ENCODE measurements at places on chromosomes 6 and 20. TPM values are rescaled to one million over a fixed set of nuclear protein-coding genes. Genes with fewer than 3 reads are reported as not detected.

Gene TREM1
- 9.8 TPM for total RNA-seq

Gene SPATA25
- 2.8 TPM for total RNA-seq

Gene MYCT1
- total RNA-seq, result 20.6 TPM

Gene VEGFA
- 155 TPM for total RNA-seq

Gene GNAS-AS1
- 1.5 TPM for total RNA-seq

Gene WFDC5
- total RNA-seq, result not detected

- DNase-seq, result no peak
Observed at GRCh38 chr20:51354191-51354768, 188.2 kb downstream of the NFATC2 start.

- no peak for DNase-seq
Observed at GRCh38 chr6:147569788-147570187, 61.3 kb downstream of the SAMD5 start.

DNA sequence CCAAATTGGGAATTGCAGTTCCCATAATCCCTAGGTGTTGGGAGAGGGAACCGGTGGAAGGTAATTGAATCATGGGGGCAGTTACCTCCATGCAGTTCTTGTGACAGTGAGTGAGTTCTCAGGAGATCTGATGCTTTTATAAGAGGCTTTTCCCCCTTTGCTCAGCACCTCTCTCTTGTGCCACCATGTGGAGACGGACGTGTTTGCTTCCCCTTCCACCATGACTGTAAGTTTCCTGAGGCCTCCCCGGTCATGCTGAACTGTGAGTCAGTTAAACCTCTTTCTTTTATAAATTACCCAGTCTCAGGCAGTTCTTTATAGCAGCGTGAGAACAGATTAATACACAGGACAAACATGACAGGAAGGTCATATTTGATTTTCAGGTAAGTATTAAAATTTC is 25.3 kb upstream of the HECA start:
- DNase-seq, result no peak

- DNase-seq, result no peak
Observed at GRCh38 chr6:73985891-73986290, 289.9 kb downstream of the CD109 start.

- no peak for DNase-seq
Observed at GRCh38 chr20:44917399-44917798, 7.5 kb downstream of the PABPC1L start.

DNA sequence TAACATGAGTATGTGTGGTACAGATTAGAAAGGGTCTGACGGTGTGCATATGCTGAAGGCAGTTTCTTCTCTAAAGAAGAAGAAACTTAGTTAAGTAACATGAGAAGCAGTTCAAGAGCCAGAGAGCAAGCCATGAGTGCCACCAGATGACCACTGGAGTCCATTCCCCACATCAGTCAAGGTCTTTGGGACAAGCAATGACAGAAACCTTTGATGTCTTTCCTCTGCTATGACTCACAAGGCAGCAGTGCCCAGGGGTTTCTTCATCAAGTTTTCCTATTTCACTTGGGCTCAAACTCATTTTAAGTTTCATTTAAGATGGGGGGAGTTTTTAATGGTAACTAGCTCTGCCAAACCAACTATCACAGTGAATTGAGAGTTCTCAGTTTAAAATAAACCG is 303.8 kb upstream of the TBX18 start:
- no peak for DNase-seq

DNA sequence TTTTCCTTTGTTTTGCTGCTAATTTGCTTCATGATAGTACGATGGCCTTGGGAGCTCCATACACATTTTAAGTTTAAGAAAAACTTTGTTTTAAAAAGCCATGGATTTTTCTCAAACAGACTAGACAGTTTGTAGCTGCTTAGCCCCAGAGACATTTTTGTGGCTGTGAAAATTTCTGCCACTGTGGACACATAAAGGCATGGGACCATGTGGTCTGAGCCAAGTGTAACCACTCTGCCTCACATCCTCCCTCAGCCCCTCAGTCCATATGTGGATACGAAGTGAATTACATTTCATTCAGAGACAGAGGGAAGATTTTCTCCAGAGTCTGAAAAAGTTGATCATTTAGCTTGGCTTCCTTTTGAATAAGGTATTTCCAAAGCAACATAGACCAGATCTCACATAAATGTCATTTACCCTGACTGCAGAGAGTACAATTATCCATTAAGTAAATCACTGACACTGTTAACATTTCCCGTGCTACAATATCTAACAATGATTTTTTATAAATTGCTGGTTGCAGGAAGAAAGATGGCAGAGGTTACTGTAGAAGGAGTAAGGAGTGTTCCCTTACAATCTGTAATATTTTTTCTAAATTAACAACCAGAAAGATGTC is 87.4 kb downstream of the GJA1 start:
- no peak for DNase-seq

GRCh38 chr6:104580452-104580851 is 279.3 kb downstream of the HACE1 start:
- no peak for DNase-seq

GRCh38 chr6:104789770-104790190 is 69.9 kb downstream of the HACE1 start:
- no peak for DNase-seq

GRCh38 chr6:159513914-159514313 is 179.1 kb downstream of the SOD2 start:
- DNase-seq, result no peak

DNA sequence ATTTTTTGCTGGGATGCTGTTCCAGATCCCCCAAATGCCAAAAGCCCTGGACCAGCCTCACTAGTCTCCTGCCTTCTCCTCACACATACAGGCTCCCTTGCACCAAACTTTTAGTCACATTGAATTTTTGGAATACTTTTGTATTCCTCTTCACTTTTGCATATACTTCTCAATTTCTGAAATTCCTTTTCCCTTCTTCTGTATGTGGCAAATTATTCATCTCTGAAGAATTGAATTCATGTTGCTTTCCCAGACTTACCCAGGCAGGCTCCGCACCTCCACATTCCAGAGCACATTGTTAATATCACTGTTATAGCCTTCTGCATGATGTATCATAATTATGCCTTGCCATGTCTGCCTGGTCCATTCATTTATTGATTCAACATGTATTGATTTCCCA is 255.3 kb upstream of the POU3F2 start:
- no peak for DNase-seq

DNA sequence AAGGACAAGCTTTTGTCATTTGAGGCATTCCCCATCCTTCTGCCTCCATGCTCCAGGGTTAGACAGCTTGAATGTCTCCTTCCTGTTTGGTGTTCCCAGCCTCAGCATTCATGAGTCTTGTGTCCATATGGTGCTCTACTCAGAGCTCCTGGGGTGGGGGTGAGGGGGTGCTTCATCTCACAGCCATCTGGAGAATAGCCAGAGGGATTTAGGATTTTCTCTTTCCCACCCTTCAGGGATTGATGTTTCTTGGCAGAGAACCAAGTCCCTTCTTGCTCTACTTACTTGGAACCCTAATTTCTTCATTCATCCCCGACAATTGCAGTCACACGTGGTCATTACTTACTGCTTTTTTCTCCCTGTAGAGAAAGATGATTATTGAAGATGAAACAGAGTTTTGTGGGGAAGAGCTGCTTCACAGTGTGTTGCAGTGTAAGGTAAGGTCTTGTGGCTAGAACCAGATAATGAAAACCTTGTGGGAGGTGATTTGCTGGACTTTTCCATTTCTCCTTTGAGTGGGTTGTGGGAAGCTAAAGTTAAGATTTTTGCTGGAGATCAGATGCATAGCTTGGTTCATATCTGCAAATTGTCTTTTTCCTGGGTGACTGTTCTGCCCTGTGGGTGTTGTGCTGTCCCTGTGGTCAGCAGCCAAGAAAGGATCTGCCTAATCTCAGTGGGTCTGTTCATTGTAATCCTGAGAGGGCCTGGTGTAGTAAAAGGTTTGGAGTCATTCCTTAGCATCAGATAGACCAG is 18.6 kb downstream of the CMTR1 start:
- DNase-seq, result no peak

DNA sequence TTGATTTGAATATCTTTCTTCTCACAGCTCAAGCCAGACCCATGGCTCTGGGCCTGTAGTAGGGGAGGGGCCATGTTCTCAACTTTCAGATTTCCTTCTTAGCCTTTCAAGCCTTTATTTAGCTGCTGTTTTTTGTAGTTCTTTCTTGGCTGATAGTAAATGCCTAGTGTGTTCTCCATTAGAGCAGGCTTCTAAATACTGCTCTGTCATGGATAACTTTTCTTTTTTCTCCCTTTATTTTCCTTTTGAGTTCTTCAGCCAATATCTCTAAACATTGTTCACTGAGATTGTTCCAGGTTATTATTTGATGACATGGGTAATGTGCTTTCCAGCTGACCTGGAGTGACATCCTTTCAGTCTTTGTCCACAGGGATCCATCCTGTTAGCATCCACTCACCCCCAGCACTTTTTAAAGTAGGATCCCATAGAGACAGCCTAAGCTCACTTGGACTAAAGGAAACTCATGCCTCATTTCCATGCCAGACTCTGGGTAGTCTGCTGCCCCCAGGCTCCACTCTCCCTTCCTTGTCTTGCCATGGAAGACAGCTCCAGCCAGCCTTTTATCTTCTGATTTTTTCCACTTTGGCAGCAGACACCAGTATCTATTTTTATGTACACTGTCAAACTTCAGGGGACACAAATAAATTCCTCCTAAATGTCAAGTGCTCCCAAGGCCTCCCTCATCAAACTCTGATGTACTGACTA is 645.6 kb downstream of the RNF144B start:
- DNase-seq, result no peak

DNA sequence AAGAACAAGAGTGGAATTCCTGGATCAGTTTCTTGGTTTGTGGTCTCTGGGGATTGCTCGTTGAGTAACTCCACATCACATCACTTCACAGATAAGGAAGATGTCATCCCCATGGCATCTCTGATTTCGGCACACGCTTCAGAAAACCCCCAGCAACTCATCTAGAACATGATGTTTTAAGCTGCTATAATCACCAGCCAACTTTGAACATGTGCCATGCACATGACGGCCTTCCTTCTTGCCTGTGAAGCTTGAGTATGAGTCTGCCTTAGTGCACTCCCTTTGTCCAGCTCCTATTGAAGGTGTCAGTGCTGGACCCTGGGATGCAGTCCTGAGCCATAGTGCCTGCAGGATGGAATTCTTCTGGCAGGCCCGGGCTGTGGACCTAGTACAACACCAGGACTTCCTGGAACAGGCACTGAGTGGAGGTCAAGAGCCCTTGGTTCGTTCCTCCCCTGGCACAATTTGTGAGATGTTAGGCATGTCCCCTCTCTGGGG is 231.5 kb upstream of the SUPT3H start:
- DNase-seq, result no peak

DNA sequence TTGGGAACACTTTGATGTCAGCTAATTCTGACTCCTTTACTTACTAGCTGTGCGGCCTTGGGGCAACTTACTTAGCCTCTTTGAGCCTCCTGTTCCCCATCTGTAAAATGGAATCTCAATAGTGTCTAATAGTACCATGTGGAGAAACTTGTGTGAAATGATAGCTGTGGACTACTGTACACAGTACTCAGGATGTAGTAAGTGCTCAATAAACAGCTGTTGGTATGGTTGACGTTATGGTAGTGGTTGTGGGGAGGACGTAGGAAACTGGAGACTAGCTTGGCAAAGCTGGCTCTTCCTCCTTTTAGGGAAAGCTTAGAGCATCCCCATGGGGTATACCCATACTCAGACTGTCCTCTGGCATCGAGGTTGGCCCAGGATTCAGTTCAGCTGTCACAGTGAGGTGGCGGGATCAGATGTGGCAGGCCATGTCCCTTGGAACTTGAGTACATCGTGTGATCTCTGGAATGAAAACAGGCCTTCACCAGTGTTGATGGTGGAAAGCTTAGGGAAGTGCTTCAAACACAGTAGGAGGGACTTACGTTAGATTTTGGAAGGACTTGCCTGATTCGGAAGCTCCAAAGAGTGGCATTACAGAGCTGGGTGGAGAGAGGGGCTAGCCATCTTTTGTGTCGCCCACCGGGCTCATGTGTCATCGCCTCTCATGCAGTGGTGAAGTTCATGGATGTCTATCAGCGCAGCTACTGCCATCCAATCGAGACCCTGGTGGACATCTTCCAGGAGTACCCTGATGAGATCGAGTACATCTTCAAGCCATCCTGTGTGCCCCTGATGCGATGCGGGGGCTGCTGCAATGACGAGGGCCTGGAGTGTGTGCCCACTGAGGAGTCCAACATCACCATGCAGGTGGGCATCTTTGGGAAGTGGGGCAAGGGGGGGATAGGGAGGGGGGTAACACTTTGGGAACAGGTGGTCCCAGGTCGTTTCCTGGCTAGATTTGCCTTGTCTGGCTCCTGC is 7.1 kb downstream of the VEGFA start:
- DNase-seq, result no peak

DNA sequence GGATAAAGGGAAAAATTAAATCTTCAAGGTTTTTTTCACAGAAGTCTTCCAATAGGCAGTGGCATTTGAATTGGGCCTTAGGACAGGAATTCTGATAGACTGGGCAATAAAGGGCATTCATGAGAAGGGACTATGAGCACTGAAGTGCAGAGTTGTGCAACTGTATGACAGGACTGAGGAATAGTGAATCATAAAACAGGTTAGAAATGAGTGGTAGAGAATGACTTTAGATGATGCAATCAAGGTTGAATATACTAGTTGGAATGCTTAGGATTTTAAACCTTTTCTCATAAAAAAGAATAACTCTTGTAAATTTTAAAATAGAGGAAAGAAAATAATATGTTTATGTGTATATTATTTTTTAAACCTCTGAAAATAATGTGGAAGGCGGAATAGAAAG is 944.7 kb downstream of the PHF3 start:
- DNase-seq, result no peak

DNA sequence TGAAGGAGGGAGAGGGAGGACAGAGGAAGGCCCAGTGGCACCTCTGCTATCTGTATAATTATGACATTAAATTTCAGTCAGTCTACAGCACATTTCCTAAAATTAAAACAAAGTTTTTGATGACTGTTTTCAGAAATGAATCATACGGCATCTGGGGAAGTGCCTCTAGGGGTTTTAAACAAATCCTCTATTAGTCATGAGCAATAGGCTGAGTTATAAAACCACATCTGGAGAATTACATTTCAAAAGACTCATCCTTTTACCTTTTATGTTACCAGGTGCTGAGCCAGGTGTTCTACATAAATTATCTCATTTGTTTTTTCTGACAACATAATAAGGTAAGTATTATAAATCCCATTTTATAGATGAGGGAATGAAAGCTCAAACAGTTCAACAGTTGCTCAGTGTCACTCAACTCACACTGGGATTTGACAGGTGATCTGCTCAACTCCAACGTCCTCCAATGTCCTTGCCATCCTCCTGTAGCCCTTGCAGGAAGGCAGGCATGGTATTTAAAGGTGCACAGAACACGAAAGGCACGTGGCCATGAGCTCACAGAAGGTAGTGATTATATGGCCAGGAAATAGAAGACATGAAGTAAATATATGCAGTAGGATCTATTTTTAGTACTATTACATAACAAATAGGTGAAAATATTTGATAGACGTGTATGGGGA is 184.2 kb upstream of the MAN1A1 start:
- no peak for DNase-seq

GRCh38 chr20:19929012-19929360 is 88.2 kb upstream of the NAA20 start:
- DNase-seq, result no peak

- no peak for DNase-seq
Observed at GRCh38 chr20:45408646-45409213, 641 bp downstream of the DBNDD2 start.

Data from sciatic nerve (tissue), 2 donors.